T-helper 17 cell (primary cell): ENCODE measurements at places on chromosomes 2 and 18. TPM values are rescaled to one million over a fixed set of nuclear protein-coding genes. Genes with fewer than 3 reads are reported as not detected.

TMEM214 gene
- 47.3 TPM for total RNA-seq

DNA sequence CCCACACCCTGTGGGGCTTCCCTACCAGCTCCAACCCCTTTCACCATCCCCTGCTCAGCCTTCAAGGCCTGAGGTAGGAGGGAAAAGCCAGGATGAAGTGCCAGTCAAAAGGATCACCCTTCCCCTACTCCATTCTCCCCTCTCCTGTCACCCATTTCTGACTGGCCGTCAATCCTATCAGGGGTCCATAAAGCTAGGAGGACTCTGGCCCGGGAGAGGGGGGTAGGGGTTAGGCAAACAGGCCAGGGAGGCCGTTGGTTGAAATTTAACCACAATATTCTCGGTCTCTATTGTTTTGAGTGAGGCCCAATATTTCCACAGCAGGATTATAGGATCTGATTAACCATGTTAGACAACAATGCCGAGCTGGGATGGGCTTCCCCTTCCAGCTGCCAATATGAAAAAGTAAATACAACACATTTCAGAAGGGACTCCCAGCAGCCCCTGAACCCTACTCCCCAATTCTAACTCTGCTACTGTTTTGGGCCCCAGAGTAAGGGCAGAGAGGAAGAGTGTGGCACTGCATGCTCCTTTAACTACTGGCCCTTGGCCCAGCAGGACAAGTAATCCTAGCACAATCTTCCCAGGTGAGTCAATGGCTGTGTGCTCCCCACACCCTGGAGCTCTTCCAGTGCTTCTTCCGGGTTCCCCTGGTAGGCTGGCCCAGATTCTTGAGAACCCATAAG is 10.6 kb upstream of the IHH start:
- DNase-seq = no peak
- H3K36me3 ChIP-seq = no peaks in the 10 kb centered on the region
- H3K27ac ChIP-seq = no peak overlapping the region
- H3K4me3 ChIP-seq = no peak overlapping the region

- no peak for DNase-seq
- no peak overlapping the region for H3K4me3 ChIP-seq
- no peak overlapping the region for H3K27ac ChIP-seq
- no peaks in the 10 kb centered on the region for H3K4me1 ChIP-seq
- peaks cover 11% of the 10 kb centered on the region for H3K27me3 ChIP-seq
Measured at GRCh38 chr2:71846669-71847291, 300.9 kb downstream of the CYP26B1 start.

- H3K4me3 ChIP-seq = no peak overlapping the region
- H3K4me1 ChIP-seq = no peaks in the 10 kb centered on the region
- no peaks in the 10 kb centered on the region for H3K36me3 ChIP-seq
- DNase-seq = no peak
- H3K27ac ChIP-seq = no peak overlapping the region
Measured at GRCh38 chr18:78725426-78725825, 254.2 kb upstream of the SALL3 start.

- H3K36me3 ChIP-seq = peaks cover 2% of the 10 kb centered on the region
- H3K4me3 ChIP-seq = no peak overlapping the region
- no peak overlapping the region for H3K27ac ChIP-seq
- DNase-seq = no peak
- H3K27me3 ChIP-seq = no peaks in the 10 kb centered on the region
- peaks cover 2% of the 10 kb centered on the region for H3K4me1 ChIP-seq
Measured at GRCh38 chr2:68040078-68040477, 22.7 kb downstream of the C1D start.

ALK gene
- total RNA-seq = not detected

DNA sequence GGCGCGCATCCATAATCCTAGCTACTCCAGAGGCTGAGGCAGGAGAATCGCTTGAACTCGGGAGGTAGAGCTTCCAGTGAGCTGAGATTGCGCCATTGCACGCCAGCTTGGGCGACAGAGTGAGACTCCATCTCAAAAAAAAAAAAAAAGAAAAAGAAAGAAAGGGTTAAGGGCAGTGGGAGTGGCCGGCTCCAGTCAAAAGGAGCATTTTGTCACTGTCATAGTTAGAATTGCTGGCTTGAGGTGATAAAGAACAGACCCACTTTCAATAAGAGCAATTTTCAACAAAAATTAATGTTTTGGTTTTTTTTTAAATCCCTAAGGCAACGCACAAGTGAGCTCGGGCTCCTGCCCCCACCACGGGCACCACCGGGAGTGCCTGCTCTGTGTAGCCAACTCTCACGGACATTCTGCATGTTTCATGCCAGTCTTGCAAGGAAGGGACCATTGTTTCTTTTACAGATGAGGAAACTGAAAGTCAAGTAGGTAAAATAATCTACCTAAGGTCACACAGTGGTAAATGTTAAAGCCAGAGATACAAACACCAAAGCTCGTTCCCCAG is 8.5 kb downstream of the CIB4 start:
- DNase-seq = no peak
- no peak overlapping the region for H3K4me3 ChIP-seq
- H3K36me3 ChIP-seq = no peaks in the 10 kb centered on the region
- no peak overlapping the region for H3K27ac ChIP-seq

DNA sequence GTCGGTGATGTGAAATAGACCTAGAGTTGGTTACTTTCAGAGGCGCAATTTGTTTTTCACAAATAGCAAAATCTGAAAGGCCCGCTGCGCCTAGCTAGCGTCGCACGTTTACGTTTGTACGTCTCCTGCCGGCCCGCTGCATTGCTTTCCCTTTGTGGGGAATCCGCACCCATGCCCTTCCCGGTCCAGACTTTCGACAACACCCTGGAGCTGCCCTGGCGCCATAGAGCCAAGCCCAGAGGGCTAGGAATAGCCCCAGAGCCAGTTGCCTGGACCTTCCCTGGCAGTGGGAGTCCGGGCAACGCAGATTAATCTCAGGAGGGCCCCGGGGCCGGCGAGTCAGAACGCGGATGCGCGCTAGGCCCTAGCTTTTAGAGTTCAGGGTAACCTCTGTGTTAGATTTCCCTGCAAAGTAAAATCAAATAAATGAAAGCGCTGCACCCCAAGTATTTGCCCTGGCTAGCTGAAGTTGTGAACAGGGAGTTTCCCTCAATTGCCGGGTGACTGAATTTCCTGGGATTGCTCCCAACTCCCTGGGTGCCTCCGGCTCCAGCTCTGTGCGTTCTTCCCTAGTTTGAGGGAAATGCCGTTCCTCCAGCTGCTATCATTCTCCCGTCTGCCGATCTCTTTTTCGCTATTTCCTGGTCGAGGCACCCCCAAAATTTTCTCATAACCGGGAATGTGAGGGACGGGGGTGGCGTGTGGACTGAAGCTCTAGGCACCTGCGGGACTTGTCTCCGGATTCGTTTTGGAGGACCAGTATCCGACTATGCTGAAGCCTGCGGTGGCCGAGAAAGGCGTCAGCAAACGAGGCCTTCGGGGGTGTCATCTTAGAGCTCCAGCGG is 1.2 kb upstream of the EN1 start:
- H3K27me3 ChIP-seq = peaks cover 82% of the 10 kb centered on the region
- peaks cover 14% of the 10 kb centered on the region for H3K4me1 ChIP-seq
- no peak for DNase-seq
- peak overlapping the region; percentile 73 for H3K4me3 ChIP-seq
- no peaks in the 10 kb centered on the region for H3K36me3 ChIP-seq

- no peaks in the 10 kb centered on the region for H3K27me3 ChIP-seq
- H3K27ac ChIP-seq = no peak overlapping the region
- no peaks in the 10 kb centered on the region for H3K4me1 ChIP-seq
- no peaks in the 10 kb centered on the region for H3K36me3 ChIP-seq
- H3K4me3 ChIP-seq = no peak overlapping the region
Measured at GRCh38 chr18:27447451-27447881, 262.4 kb upstream of the CHST9 start.

MAP3K19 gene
- not detected for total RNA-seq

DNA sequence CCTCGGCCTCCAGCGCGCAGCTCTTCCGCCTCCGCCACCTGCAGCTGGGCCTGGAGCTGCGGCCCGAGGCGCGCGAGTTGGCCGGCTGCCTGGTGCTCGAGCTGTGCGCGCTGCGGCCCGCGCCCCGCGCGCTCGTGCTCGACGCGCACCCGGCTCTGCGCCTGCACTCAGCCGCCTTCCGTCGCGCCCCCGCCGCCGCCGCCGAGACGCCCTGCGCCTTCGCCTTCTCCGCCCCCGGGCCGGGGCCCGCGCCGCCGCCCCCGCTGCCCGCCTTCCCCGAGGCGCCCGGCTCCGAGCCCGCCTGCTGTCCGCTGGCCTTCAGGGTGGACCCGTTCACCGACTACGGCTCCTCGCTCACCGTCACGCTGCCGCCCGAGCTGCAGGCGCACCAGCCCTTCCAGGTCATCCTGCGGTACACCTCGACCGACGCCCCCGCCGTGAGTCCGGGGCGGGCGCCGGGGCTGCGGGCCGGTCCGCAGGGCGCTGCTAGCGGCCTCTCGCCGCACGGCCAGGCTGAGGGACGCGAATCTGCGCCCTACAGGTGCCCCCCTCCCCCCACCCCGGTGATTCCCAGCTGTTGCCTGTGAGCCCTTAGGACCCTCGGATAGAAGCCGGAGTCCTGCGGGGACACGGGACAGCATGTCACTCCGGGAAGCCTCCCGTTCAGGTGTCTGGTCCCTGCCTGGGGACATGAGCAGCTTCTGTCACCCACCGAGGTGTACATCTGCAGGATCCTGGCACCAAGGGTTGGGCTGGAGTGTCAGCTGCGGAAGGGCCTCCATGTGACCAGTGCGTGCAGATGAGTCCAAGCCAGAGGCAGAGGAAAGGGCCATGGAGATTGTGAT is 616 bp downstream of the RNPEPL1 start:
- H3K27ac ChIP-seq = peak overlapping the region; percentile 39
- no peaks in the 10 kb centered on the region for H3K27me3 ChIP-seq
- H3K4me3 ChIP-seq = peak overlapping the region; percentile 90
- H3K36me3 ChIP-seq = peaks cover 3% of the 10 kb centered on the region

DNA sequence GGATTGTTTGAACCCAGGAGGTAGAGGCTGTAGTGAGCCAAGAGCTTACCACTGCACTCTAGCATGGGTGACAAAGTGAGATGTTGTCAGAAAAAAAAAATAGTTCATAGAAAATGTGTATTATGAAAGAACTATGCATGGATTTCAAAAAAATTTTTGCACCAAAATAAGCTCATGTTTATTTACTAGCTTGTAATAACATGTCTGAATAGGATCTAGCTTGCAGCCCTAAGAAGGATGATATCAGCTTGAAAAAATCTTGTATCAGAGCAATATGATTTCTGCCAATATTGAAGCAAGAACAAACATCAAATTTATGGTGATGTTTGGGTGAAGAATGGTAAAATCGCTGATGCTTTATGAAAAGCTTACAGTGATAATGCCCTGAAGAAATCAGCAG is 97.0 kb upstream of the RFX8 start:
- H3K36me3 ChIP-seq = no peaks in the 10 kb centered on the region
- no peak overlapping the region for H3K4me3 ChIP-seq
- H3K4me1 ChIP-seq = peaks cover 17% of the 10 kb centered on the region
- H3K27me3 ChIP-seq = no peaks in the 10 kb centered on the region

DNA sequence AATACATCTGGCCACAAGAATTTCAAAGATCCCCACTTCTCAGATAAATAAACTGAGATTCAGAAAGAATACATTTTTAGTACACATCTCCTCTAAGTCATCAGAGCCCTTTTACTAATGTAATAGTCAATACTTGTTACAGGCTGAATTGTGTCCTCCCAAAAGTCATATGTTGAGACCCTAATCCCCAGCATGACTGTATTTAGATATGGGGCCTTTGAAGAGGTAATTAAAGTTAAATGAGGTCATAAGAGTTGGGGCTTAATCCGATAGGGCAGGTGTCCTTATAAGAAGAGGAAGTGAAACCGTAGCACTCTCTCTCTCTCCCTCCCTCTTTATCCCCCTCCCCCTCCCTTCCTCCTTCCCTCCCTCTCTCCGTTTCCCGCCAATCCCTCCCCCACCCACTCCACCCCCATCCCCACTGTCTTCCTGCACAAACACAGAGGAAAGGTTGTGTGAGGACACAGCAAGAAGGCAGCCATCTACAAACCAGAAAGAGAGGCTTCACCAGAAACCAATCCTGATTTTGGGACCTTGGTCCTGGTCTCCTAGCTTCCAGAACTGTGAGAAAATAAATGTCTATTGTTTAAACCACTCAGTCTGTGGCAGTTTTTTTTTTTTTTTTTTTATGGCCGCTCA is 66.6 kb upstream of the ZNF397 start:
- peaks cover 2% of the 10 kb centered on the region for H3K36me3 ChIP-seq
- H3K4me1 ChIP-seq = peaks cover 6% of the 10 kb centered on the region
- DNase-seq = no peak
- H3K4me3 ChIP-seq = no peak overlapping the region

ABCG5 gene
- total RNA-seq = not detected

SPHKAP gene
- not detected for total RNA-seq

DNA sequence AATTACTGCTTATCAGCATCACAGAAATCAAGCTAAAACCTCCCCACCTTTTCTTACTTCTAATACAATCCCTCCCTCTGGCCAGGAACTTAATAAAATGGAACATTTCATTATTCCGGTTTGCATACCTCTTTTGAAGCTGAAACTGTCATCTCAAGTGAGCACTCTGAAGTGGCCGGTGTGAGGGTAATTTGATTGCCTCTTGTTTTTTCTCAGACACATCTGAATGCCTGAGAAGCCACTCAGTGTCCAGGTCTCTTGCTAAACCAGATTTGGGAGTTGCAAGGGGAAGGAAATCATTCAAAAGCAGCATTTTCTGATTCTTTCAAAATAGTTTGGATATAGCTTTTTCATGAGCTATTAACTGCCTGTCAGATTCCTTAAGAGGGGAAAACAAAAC is 190.3 kb downstream of the C1D start:
- peaks cover 36% of the 10 kb centered on the region for H3K27me3 ChIP-seq
- no peak overlapping the region for H3K27ac ChIP-seq
- DNase-seq = no peak
- H3K36me3 ChIP-seq = peaks cover 3% of the 10 kb centered on the region
- H3K4me1 ChIP-seq = no peaks in the 10 kb centered on the region

GRCh38 chr2:100747551-100747950 is 72.4 kb upstream of the NPAS2 start:
- no peak overlapping the region for H3K27ac ChIP-seq
- no peak overlapping the region for H3K4me3 ChIP-seq
- peaks cover 2% of the 10 kb centered on the region for H3K36me3 ChIP-seq
- H3K27me3 ChIP-seq = peaks cover 23% of the 10 kb centered on the region
- peaks cover 8% of the 10 kb centered on the region for H3K4me1 ChIP-seq
- DNase-seq = no peak

EVA1A gene
- not detected for total RNA-seq

DNA sequence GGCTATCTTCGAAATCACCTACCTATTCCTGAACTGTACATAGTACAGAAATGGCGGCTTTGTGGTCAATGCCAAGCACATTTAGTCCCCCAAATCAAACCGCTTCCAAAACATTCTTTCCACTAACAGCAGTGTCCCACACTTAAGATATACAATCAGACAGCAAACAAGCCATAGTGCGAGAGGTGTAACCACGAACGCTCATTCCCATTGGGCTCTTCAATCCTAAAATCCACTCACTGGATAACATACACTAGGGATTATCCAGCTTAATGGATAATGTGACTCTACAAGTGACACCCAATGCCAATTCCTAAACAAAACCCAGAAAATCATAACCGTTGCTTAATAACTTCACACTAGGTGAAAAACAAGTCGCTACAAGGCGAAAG is 2.0 kb downstream of the XPO1 start:
- no peak for DNase-seq
- peaks cover 7% of the 10 kb centered on the region for H3K36me3 ChIP-seq
- H3K27me3 ChIP-seq = no peaks in the 10 kb centered on the region
- peak overlapping the region; percentile 99 for H3K27ac ChIP-seq

MORN2 gene
- 2.7 TPM for total RNA-seq

GRCh38 chr2:168432100-168432499 is 24.0 kb upstream of the CERS6 start:
- H3K4me3 ChIP-seq = no peak overlapping the region
- H3K36me3 ChIP-seq = no peaks in the 10 kb centered on the region
- DNase-seq = no peak
- H3K27me3 ChIP-seq = no peaks in the 10 kb centered on the region

- DNase-seq = no peak
- no peak overlapping the region for H3K27ac ChIP-seq
- H3K4me1 ChIP-seq = peaks cover 22% of the 10 kb centered on the region
Measured at GRCh38 chr2:96506016-96506906, 1.1 kb upstream of the NEURL3 start.
